ENCODE measurements at places on chromosomes 7 and 10.

DNA sequence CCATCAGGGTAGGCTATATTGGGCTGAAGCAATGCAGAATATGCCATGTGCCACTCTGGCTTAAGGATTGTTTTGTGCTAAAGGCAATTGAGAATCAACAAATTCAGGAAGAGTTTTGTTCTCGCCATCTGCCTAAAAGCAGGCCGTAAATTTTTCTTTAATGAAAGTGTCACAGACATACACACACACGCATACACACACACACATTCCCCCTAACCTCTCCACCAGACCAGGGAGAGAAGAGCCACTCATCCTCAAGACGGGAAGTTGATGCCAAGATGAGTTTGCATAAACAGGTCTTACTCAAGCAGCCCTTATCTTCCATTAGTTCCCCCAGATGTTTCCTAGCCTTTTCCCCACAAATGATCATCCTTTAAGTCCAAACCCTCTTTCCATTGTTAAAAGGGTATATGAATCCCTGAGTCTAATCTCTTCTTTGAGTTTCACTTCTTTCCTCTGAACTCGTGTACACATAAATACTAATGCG is 59.6 kb upstream of the TRIM24 start:
- H3K27ac ChIP-seq: no peak overlapping the region
- H3K4me1 ChIP-seq: no peaks in the 10 kb centered on the region
- H3K36me3 ChIP-seq: no peaks in the 10 kb centered on the region
- H3K4me3 ChIP-seq: no peak overlapping the region

DNA sequence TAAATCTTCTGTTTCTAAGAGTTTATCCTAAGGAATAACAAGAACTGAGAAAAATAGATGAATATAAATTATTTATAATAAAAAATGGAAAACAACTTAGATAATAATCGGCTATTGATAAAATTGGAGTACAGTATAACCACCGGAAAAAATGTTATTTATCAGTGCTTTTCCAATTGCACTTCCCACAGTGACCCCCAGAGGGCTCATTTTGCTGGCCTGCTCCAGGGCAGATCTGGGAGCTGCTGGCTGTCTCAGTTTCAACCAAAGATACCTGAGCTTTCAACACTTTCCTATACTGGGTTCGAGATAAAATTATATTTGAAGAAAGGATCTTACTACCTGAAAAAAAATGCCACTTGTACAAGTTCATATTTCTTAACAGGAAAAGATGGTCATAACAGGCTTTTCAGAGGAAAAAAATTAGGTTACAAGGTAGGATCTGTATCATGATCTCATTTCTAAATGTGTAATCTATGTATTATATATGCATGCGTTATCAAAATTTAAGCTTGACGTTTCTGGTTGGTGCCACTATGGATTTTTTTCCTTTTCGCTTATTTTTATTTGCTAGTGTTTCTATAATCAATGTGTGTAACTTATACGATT is 165.7 kb downstream of the NPSR1 start:
- no peaks in the 10 kb centered on the region for H3K4me1 ChIP-seq
- no peak overlapping the region for H3K27ac ChIP-seq
- no peaks in the 10 kb centered on the region for H3K27me3 ChIP-seq
- DNase-seq: peak; percentile 55
- no peak overlapping the region for H3K4me3 ChIP-seq
- no peaks in the 10 kb centered on the region for H3K36me3 ChIP-seq

GRCh38 chr7:134022286-134022911 is 104.7 kb upstream of the LRGUK start:
- no peaks in the 10 kb centered on the region for H3K27me3 ChIP-seq
- DNase-seq: peak; percentile 24
- no peaks in the 10 kb centered on the region for H3K4me1 ChIP-seq
- H3K36me3 ChIP-seq: no peaks in the 10 kb centered on the region
- no peak overlapping the region for H3K27ac ChIP-seq
- H3K4me3 ChIP-seq: no peak overlapping the region

DNA sequence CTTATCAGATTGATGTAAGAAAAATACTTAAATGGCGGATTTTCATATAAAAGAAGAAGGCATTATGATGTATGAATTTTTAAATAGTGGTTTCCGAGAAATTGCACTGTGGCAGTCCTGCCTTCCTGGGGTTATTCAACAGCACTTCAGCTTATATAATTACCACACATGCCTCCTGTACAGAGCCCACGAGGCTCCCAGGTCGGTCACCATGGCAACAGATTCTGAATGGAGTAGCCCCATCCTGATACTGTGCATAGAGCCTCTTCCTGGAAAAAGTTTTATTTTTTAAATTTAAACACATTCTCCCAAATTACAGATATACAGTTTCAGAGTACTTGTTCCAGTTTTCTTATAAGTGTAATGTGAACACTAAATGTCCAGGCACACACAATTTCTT is 15.9 kb upstream of the ASB4 start:
- no peaks in the 10 kb centered on the region for H3K27me3 ChIP-seq
- no peak for DNase-seq
- no peaks in the 10 kb centered on the region for H3K36me3 ChIP-seq
- H3K4me1 ChIP-seq: no peaks in the 10 kb centered on the region
- no peak overlapping the region for H3K27ac ChIP-seq

DNA sequence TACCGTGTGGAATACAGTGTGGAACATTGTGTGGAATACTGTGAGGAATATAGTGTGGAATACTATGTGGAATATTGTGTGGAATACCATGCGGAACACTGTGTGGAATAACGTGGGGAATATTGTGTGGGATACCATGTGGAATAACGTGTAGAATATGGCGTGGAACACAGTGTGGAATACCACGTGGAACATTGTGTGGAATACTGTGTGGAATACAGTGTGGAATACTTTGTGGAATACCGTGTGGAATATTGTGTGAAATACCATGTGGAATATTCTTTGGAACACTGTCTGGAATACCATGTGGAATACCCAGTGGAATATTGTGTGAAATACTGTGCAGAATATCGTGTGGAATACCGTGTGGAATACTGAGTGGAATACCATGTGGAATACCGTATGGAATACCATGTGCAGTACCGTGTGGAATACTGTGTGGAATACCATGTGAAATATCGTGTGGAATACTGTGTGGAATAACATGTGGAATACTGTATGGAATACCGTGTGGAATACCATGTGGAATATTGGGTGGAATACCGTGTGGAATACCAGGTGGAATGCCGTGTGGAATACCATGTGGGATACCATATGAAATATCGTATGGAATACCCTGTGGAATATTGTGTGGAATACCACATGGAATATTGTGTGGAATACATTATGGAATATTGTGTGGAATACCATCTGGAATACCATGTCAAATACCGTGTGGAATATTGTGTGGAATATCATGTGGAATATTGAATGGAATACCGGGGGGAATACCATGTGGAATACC is 133.1 kb upstream of the CHST15 start:
- H3K36me3 ChIP-seq: no peaks in the 10 kb centered on the region
- no peaks in the 10 kb centered on the region for H3K27me3 ChIP-seq
- H3K27ac ChIP-seq: no peak overlapping the region
- no peak for DNase-seq
- H3K4me3 ChIP-seq: no peak overlapping the region
- no peaks in the 10 kb centered on the region for H3K4me1 ChIP-seq

- DNase-seq: no peak
- no peak overlapping the region for H3K4me3 ChIP-seq
- no peaks in the 10 kb centered on the region for H3K27me3 ChIP-seq
- H3K36me3 ChIP-seq: no peaks in the 10 kb centered on the region
Observed at GRCh38 chr7:94442639-94443038, 47.9 kb downstream of the COL1A2 start.

GRCh38 chr10:90889636-90890035 is 17.9 kb downstream of the RPP30 start:
- DNase-seq: no peak
- H3K27me3 ChIP-seq: no peaks in the 10 kb centered on the region
- no peak overlapping the region for H3K4me3 ChIP-seq
- H3K36me3 ChIP-seq: no peaks in the 10 kb centered on the region
- H3K27ac ChIP-seq: no peak overlapping the region
- H3K4me1 ChIP-seq: no peaks in the 10 kb centered on the region

- no peak for DNase-seq
- H3K4me3 ChIP-seq: no peak overlapping the region
- H3K27me3 ChIP-seq: no peaks in the 10 kb centered on the region
- H3K4me1 ChIP-seq: no peaks in the 10 kb centered on the region
- no peaks in the 10 kb centered on the region for H3K36me3 ChIP-seq
Observed at GRCh38 chr10:30820261-30820991, 190.9 kb upstream of the LYZL2 start.

- no peaks in the 10 kb centered on the region for H3K27me3 ChIP-seq
- no peaks in the 10 kb centered on the region for H3K36me3 ChIP-seq
- no peak overlapping the region for H3K27ac ChIP-seq
- no peaks in the 10 kb centered on the region for H3K4me1 ChIP-seq
- H3K4me3 ChIP-seq: no peak overlapping the region
Observed at GRCh38 chr10:104077663-104078151, 8.0 kb downstream of the COL17A1 start.

DNA sequence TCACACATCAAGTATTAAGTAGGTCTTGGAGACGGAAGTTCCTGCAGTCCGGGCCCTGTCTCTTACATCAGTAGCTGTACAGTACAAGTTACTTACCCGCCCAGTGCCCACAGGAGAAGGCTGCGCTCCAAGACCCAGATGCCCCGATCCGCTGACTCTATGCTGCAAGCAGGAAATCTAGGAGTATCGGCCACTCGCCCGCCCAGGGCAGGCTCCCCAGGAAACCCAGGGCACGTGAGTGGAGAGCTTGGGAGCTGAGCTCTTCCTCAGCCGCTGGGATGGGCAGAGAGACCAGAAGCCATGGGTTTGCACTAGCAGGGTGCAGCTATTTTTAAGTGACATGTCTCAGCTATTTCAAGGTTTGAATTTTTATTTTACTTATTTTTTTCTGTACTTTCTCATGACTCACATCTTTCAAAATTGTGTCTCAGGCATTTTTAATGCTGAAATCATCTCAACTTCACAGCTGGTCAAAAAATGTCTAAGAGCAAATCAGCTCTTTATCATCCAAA is 1.9 kb upstream of the GPER1 start:
- H3K36me3 ChIP-seq: no peaks in the 10 kb centered on the region
- H3K27me3 ChIP-seq: no peaks in the 10 kb centered on the region
- no peak overlapping the region for H3K4me3 ChIP-seq
- no peak for DNase-seq

- H3K27me3 ChIP-seq: no peaks in the 10 kb centered on the region
- no peaks in the 10 kb centered on the region for H3K36me3 ChIP-seq
- no peaks in the 10 kb centered on the region for H3K4me1 ChIP-seq
- H3K27ac ChIP-seq: no peak overlapping the region
Observed at GRCh38 chr10:4511509-4511908, 314.5 kb upstream of the AKR1E2 start.

- peaks cover 3% of the 10 kb centered on the region for H3K4me1 ChIP-seq
- H3K36me3 ChIP-seq: no peaks in the 10 kb centered on the region
- H3K27ac ChIP-seq: no peak overlapping the region
- no peak for DNase-seq
Observed at GRCh38 chr7:105578496-105578895, 2.8 kb downstream of the EFCAB10 start.

DNA sequence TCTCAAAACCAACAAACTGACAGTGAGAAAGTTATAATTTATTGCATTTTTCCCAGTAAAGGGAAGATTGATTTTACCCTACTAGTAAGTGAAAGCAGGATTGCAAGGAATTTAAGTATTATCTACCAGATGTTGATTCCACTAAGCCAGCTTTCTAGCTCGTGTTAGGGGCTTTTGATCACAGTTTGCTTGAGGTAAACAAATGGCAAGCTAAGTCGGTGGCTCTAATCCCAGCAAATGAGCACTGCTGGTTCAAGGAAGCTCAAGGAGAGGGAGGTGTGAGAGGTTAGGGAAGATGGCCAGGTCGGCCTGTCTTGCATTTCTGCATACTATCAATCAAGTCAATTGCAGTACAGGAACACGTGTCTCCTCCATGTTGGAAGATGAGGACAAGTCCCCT is 448.7 kb upstream of the POM121L12 start:
- H3K36me3 ChIP-seq: no peaks in the 10 kb centered on the region
- DNase-seq: no peak
- no peak overlapping the region for H3K4me3 ChIP-seq
- no peaks in the 10 kb centered on the region for H3K27me3 ChIP-seq

DNA sequence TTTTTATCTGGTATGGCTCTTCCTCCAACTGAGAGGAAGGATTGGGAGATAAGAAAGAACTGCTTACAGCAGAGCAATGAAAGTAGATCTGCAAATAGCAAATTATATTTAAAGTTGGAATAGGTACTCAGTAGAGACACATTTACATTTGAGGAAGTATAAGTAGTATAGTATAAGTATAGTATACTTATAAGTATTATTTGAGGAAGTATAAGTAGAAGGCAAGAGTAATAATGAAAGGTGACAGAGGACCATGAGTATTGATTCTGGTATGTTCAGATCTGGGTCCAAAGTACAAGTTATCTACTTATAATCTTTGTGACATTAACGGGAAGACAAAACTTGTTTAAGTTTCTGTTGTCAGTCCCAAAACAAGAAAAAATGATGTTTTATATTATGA is 527.6 kb upstream of the SORCS1 start:
- no peaks in the 10 kb centered on the region for H3K4me1 ChIP-seq
- no peaks in the 10 kb centered on the region for H3K36me3 ChIP-seq
- no peak overlapping the region for H3K4me3 ChIP-seq
- no peak overlapping the region for H3K27ac ChIP-seq

GRCh38 chr10:34092891-34093290 is 722.2 kb downstream of the PARD3 start:
- H3K36me3 ChIP-seq: no peaks in the 10 kb centered on the region
- no peak for DNase-seq
- no peaks in the 10 kb centered on the region for H3K27me3 ChIP-seq
- no peak overlapping the region for H3K4me3 ChIP-seq
- no peak overlapping the region for H3K27ac ChIP-seq
- no peaks in the 10 kb centered on the region for H3K4me1 ChIP-seq

GRCh38 chr7:2190531-2190930 is 42.2 kb downstream of the MAD1L1 start:
- no peak overlapping the region for H3K27ac ChIP-seq
- H3K36me3 ChIP-seq: no peaks in the 10 kb centered on the region
- H3K4me1 ChIP-seq: no peaks in the 10 kb centered on the region
- H3K27me3 ChIP-seq: no peaks in the 10 kb centered on the region
- DNase-seq: no peak
- H3K4me3 ChIP-seq: no peak overlapping the region

- peak overlapping the region; percentile 83 for H3K4me3 ChIP-seq
- H3K36me3 ChIP-seq: no peaks in the 10 kb centered on the region
- no peaks in the 10 kb centered on the region for H3K27me3 ChIP-seq
- no peak for DNase-seq
- H3K4me1 ChIP-seq: peaks cover 13% of the 10 kb centered on the region
- peak overlapping the region; percentile 90 for H3K27ac ChIP-seq
Observed at GRCh38 chr10:15096661-15097010, 519 bp upstream of the RPP38 start.

GRCh38 chr10:49243610-49244283 is 55.2 kb upstream of the C10orf71 start:
- H3K4me3 ChIP-seq: no peak overlapping the region
- no peak for DNase-seq
- no peaks in the 10 kb centered on the region for H3K27me3 ChIP-seq
- no peak overlapping the region for H3K27ac ChIP-seq

GRCh38 chr10:60003651-60004523 is 97.5 kb upstream of the CCDC6 start:
- no peaks in the 10 kb centered on the region for H3K4me1 ChIP-seq
- no peaks in the 10 kb centered on the region for H3K27me3 ChIP-seq
- no peak overlapping the region for H3K27ac ChIP-seq
- H3K4me3 ChIP-seq: no peak overlapping the region
- DNase-seq: no peak
